ENCODE measurements at places on chromosomes 11 and 22.

- DNase-seq, result no peak
Observed at GRCh38 chr11:61688365-61689163, 8.4 kb downstream of the DAGLA start.

- no peak for DNase-seq
Observed at GRCh38 chr11:64619196-64619595, 28.2 kb downstream of the SLC22A12 start.

GRCh38 chr11:125263268-125263790, 98.8 kb downstream of the PKNOX2 start:
- DNase-seq, result no peak

DNA sequence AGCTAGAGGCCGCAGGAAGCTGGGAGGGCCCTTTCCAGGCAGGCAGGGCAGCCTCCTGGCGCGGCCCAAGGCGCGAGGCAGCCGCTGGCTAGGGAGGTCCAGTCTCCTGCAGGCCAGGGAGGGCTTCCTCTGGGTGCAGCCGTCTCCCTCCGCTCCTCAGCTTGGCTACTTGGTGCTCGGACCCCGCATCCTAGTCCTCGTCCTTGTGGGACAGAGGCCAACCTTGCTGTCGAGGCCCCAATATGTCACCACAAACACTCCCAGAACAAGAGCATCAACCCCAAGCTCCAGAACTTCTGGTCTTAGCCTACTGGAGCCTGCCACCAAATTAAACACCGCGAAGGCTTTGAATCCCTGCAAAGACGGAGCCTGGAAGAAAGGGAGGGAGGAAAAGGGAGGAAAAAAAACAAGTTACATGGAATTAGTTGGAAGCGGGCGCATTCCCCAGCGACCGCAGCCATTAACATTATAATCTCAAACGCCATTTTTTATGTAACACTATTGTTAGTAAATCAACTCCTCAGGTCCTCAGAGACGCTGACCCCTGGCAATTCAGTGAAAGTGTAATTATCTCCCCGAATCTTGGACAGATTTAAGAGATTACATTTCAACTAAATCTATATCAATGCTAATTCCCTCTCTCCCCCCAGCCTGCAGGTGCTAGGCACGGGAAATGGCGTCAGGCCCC, 12.7 kb upstream of the PAX6 start:
- DNase-seq, result no peak

Data from stimulated activated CD4-positive, alpha-beta T cell treated with anti-CD3 and anti-CD28 coated beads, TNF-alpha, amount 100 ng/mL, for 24 hours (primary cell).